ENCODE measurements at places on chromosomes 3 and 15. TPM values are rescaled to one million over a fixed set of nuclear protein-coding genes. Genes with fewer than 3 reads are reported as not detected.

The ATP8B4 gene
- total RNA-seq, result 6.2 TPM

DNA sequence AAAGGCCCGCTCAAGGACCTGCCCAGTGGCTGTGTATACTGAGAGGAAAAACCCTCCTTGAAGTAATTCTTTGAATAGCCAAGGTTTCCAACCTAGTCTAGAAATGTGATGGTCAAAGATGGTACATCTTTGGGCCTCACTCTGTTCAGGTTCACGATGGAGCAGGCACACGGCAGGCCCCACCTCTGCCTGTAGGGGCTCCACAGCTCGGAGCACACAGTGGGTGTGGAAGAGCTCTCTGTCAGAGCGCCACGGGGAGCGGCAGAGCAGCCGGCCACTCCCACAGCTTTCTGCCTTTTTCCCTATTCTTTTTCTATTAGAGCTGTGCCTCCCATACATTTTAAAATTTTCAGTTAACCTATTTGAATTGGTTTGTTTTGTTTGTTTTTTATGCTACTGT, 89.5 kb downstream of the CTNNB1 start:
- no peak for DNase-seq

GRCh38 chr3:191381303-191381702, 51.0 kb upstream of the UTS2B start:
- DNase-seq, result no peak

- DNase-seq, result no peak
Observed at GRCh38 chr3:32410367-32411246, 19.0 kb downstream of the CMTM7 start.

DNA sequence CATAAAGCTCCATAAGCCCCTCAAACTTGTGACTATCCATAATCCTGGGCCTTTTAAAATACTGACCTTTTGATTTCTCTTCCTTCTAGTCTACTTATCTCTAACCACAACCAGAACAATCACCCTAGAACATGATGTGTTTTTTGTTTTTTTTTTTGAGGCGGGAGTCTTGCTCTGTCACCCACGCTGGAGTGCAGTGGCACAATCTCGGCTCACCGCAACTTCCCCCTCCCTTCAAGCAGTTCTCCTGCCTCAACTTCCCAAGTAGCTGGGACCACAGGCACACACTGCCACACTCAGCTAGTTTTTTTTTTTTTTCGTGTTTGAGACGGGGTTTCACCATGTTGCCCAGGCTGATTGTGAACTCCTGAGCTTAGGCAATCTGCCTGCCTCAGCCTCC, 25.1 kb downstream of the VPS39 start:
- DNase-seq, result no peak

DNA sequence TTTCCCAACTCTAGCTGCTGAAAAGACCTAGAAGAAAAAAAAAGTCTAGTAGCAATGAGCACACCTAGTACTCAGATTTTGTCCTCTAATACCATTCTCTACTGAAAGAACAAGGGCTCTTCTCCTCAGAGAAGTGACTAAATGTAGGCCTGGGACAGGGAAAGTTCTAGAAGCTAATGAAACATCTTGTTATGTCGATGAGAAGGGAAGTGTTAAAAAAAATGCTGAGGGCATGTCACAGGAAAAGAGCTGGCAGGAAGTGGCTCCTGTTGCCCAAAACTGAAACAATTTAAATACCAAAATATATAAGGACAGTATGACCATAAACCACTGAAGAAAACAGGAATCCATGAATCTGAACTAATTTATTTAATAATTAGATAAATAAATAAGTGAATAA, 581.4 kb upstream of the TBL1XR1 start:
- DNase-seq, result no peak

DNA sequence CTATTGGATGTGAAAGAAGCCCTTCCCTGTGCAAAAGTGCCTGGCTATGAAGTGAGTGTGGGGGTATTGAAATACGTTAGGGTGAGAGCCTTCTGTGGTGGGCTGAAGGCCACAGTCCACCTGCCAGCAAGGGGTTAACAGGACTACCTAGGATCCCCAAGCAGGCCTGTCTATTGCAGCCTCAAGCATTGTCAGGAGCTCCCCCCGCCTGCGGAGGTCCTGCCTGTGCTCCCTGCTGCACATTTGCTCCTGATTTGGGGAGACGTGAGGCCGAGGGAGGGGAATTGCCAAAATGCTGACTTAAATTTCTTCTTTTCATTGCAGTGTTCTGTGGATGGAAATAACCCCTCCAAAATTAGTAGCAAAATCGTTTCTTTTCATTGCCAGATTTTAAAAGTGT, 56.2 kb downstream of the GABRG3 start:
- DNase-seq, result no peak

- peak; percentile 75 for DNase-seq
Observed at GRCh38 chr15:99385865-99386264, 134.6 kb downstream of the LRRC28 start.

DNA sequence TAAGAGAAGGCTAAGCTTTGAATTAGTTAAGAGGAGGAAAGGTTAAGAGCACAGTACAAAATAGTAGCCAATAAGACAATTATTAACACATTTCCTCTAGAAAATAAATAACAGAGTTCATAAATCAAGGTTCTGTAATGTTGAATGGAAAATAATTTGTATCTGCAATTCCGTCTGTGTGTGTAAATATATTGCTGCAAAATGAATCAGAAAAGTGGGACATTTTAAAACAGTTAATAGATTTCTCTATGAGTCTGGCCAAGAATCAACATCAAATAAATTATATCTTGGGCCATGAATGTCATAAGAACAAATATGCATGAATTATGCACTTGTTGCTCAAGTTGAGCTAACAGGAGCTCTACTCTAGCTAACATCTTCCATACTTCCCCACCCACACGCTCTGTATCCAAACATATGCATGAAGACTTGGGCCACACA, 14.2 kb upstream of the SUCNR1 start:
- DNase-seq, result no peak

Measured in transverse colon (tissue), 4 donors.